ENCODE measurements at places on chromosomes 2 and 18.

DNA sequence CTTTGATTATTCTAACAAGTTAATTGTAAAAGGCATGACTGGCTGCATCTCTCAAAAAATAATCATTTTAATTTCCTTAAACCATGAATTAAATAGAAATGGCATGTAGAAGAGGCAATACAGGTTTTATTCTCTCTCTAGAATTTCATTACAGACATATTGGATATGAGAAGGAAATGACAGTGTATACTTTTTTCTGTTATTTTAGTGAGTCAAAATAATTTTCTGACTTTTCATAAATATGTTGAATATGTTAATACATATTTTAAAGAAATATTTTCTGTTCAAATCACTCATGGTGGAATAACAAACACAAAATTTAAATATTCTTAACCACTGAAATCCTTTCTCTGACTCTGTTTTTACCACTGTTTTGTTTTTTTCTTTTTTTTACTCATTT is 510.4 kb downstream of the LRP1B start:
- no peak for DNase-seq

- no peak for DNase-seq
Observed at GRCh38 chr2:72759755-72760154, 66.1 kb downstream of the EXOC6B start.

- DNase-seq, result no peak
Observed at GRCh38 chr2:205905576-205905975, 180.4 kb downstream of the INO80D start.

- no peak for DNase-seq
Observed at GRCh38 chr2:36397728-36398413, 42.3 kb downstream of the CRIM1 start.

DNA sequence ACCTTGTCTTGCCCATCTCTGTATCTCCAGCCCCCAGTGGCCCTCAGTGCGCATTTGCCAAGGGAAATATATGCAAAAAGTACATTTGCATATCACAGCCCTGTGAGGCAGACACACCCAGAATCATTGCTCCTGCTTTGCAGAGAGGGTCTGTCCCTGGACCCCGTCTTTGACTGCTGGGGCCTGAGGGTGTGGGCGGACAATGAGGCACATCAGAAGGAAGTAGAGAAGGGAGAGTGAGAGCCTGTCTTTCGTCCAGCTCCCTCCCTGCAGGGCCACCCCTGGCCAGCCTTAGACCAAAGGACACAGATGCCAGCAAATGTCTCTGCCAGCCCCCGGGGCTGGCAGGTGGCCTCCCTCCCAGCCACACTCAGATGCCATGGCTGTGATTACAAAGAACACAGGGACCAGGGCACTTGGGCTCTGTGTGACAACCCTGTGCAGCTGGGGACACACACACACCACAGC is 516.2 kb upstream of the MYT1L start:
- DNase-seq, result no peak

- DNase-seq, result no peak
Observed at GRCh38 chr2:132419235-132419634, 2.6 kb downstream of the GPR39 start.

DNA sequence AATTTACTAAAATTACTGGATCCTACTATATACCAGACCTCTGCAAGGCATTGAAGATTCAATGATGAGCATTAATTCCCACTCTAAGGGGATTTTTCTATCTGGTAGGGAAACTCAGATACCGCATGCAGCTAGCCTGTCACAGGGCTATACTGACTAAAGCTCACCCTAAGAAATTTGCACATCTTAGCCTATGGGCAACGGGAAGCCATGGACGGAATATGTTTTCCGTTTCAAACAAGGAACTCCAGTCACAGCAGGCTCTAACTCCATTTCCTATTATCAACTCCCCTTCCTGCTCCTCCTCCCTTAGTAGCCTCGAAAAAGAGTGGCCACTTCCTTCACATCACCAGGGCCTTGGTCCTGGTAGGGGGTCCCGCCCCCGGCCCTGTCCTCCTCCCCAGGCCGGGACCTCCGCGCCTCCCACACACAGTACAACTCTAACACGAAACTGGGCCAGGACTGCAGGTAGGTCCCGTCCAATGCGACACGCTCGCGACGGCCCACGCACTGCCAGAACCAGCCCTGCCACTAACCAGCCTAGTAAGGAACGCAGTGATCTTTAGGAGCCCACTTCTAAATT is 659 bp upstream of the COX5B start:
- no peak for DNase-seq

DNA sequence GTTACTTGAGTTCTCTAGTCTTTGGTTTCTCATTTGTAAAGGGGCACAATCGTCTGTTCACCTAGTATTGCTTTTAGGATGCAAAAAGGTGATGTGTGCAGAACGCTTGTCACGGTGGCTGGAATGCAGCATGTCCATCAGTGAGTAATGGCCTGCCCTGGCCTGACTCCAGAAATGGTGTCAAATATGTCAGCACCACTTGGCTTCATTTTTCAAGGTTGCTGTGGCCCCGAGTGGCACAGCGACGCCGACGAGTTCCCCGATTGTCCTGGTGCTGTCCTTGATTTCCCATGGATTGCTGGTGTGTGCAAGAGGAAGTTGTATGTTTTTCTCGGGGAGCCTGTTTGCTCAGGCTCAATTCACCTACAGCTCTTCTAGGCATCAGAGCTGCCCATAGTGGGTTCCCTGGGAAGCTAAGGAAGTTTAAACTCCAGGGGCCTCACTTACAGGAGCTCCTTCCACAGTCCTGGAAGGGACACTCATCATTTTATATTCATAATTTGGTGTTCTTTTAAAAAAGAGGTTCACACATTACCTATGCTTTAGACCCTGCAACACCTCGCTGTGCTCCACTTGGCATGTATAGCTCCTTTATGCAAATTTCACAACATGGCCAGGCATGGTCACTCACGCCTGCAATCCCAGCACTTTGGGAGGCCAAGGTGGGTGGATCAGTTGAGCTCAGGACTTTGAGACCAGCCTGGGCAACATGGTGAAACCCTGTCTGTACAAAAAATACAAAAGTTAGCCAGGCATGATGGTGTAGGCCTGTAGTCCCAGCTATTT is 25.6 kb upstream of the ZNF407 start:
- DNase-seq, result no peak

DNA sequence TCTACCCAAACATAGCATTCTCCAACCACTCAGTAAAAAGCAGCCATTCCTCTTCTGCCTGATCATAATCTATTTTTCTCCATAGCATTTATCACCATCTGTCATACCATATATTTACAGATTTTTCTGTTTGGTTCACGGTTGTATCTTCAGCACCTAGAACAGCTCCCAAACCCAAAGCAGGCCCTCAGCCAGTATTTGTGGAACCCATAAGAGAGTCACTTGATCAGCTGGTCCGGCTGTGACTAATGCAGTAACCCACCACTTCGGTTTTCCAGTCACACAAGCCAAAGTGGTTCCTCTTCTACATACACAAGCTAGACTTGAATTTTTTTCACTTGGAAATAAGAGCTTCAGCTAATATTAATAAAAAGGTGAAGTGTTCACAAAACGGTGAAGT is 511.6 kb upstream of the CELF4 start:
- DNase-seq, result no peak

- no peak for DNase-seq
Observed at GRCh38 chr2:12702168-12703121, 14.3 kb upstream of the TRIB2 start.

- DNase-seq, result no peak
Observed at GRCh38 chr2:218418717-218419458, at the start of gene VIL1. VIL1 (plus strand) TSS chr2:218419123; CDS start chr2:218423779, 4,656 bp downstream.

GRCh38 chr2:118609138-118609537 is 238.3 kb downstream of the EN1 start:
- DNase-seq, result no peak

- no peak for DNase-seq
Observed at GRCh38 chr2:17625446-17625845, 85.0 kb downstream of the VSNL1 start.

DNA sequence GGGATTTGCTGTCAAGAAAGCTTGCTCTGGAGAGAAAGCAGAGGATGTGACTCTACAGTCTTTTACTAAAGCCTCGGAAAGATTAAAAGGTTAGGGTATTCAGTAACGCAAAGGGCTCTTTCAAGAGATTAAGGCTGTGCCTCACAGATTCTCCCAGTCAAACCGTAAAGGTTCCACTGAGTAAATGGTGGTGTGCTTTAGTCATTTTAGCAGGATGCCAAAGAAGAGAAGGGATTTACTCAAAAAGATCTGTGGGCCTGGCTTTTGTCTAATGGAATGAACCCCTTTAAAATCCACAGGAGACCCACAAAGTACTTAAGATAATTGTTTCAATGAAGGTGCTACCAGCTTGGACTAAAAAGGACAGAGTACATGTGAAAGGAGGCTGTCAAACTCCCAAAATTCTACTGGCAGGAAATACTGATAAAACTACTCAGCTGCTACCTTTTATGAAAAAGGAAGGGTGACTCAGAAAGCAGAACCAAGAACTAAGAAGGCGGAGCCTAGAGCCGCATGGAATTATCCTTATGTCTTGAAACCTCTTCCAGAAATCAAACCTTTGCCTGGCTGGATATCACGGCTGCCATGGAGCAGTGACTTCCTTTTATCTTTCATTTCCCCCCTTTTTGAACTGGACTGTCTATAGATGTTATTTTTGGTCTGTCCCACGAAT is 670.2 kb upstream of the ZEB2 start:
- no peak for DNase-seq

DNA sequence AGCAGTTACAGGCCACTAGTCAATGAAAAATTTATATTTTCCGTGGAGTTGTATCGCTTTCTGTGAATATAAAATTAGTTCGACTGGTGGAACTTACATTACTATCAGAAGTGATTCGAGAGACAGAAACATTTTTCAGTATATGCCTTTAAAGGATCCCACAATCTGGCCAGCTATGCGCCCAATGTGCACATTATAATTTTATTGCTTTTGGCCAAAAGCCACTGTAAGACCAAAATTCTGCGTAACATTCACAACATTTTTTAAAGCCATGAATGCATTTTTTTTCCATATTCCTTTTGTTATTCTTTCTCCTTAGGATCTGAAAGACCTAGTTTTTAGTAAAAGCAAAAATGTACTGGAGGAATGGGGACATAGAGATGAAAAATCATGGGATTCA is 131.0 kb upstream of the CHAC2 start:
- DNase-seq, result no peak

- DNase-seq, result no peak
Observed at GRCh38 chr18:69981948-69982347, 34.3 kb upstream of the CD226 start.

- DNase-seq, result no peak
Observed at GRCh38 chr18:48316177-48316576, 93.0 kb downstream of the ZBTB7C start.

- no peak for DNase-seq
Observed at GRCh38 chr2:10016001-10016801, 27.1 kb upstream of the KLF11 start.

DNA sequence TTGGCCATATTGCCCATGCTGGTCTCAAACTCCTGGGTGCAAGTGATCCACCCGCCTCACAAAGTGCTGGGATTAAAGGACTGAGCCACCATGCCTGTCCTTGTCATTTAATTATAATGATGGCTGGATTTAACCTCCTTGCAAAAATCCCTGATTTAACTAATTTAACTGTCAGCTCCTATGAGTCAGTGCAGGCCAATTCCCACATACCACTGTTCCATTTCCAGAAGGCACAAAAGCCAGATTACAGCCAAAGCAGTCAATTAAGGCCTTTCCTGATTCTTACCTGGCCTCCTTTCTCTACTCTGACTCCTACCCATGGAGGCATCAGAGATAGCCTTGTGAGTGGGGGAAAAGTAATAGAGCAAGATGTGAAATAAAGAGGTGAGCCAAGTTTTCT is 12.3 kb upstream of the SLC35F5 start:
- DNase-seq, result no peak

GRCh38 chr2:133362061-133362476 is 206.2 kb downstream of the NCKAP5 start:
- DNase-seq, result no peak

- peak; percentile 32 for DNase-seq
Observed at GRCh38 chr2:240437861-240438809, 2.7 kb downstream of the GPC1 start.

- DNase-seq, result no peak
Observed at GRCh38 chr2:28869494-28870145, 489 bp downstream of the TRMT61B start.

GRCh38 chr2:12096051-12096787 is 349.8 kb downstream of the LPIN1 start:
- no peak for DNase-seq

DNA sequence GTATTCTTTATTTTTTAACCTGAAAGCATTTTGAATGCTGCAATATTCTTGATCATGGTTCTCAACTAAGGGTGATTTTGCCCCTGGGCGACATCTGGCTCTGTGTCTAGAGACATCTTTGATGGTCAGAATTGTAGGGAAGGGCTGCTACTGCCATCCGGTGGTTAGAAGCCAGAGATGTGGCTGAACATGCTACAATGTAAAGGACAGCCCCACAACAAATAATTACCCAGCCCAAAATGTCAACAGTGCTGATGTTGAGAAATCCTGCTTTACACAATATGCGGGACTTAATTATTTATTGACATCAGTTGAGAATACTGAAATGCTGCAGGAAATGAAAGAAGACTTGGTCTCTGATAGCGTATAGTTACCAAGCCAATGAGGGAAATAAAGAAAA is 37.5 kb upstream of the SERPINB2 start:
- no peak for DNase-seq

GRCh38 chr2:223142118-223142517 is 90.1 kb downstream of the KCNE4 start:
- DNase-seq, result no peak

- no peak for DNase-seq
Observed at GRCh38 chr2:189609423-189609816, 28.8 kb upstream of the SLC40A1 start.

GRCh38 chr2:177553176-177553884 is 160.8 kb downstream of the AGPS start:
- DNase-seq, result no peak

GRCh38 chr2:190137561-190137960 is 75.0 kb upstream of the MSTN start:
- no peak for DNase-seq

DNA sequence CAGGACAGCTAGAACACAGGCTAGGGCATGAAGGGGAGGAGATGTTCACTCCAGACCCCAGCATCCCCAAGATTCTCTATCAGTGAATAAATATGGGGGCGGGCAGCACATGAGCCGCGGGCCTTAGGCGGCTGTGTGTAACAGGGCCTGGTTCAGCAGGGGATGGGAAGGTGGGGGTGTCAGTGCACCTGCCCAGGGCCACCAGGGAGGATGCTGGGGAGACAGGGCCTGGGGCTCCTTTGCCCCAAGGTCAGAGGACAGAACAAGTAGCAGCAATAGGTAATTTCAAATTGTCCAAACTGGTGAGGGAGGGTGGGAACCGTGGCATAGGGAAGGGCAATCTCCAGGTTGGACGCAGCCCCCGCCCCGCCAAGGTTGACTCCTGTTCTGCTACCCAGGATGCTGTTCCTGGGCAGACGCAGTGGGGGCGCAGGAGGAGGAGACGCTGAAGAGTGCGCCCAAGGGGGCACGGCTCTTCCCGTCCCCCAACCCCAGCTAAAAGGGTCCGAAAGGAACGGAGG is 16.2 kb downstream of the CYP26B1 start:
- no peak for DNase-seq

GRCh38 chr2:75595541-75596395 is 35.0 kb upstream of the EVA1A start:
- no peak for DNase-seq

- no peak for DNase-seq
Observed at GRCh38 chr18:25998461-25998860, 92.0 kb downstream of the SS18 start.
